ENCODE measurements at places on chromosomes 2 and 18.
A peak's percentile ranks its signal among the peaks of the same experiment; 100 is the strongest.

- DNase-seq = peak; percentile 61
Observed at GRCh38 chr2:45191146-45191863, 182.1 kb upstream of the SIX2 start.

DNA sequence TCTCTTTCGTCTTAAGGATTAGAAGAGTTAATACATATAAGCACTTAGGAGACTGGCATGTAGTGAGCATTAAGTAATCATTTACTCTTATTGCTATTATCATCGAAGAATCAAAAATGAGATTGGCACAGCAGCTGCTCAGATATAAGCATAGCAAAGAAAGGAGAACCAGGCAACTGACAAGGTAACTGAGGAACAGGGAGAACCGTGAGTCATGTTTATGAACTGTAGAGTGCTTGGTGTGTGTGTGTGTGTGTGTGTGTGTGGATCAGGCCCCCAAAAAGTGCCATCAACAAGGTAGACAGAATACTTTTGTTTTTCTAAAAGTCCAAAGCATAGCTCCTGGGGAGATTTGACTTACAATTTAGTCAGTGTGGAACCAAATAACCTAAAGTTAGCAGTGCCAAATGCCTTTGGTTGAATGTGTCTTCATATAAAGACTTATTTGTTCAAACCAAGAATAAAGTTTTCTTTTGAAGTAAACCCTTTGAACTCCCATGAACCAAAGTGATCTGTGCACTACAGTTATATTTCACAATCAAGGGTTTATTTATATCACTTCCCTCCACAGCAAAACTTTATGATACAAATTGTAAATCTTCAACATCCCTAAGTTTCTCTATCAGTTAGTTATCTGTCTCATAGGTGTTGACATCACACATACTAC lies 660.6 kb downstream of the NYAP2 start:
- no peak for DNase-seq

DNA sequence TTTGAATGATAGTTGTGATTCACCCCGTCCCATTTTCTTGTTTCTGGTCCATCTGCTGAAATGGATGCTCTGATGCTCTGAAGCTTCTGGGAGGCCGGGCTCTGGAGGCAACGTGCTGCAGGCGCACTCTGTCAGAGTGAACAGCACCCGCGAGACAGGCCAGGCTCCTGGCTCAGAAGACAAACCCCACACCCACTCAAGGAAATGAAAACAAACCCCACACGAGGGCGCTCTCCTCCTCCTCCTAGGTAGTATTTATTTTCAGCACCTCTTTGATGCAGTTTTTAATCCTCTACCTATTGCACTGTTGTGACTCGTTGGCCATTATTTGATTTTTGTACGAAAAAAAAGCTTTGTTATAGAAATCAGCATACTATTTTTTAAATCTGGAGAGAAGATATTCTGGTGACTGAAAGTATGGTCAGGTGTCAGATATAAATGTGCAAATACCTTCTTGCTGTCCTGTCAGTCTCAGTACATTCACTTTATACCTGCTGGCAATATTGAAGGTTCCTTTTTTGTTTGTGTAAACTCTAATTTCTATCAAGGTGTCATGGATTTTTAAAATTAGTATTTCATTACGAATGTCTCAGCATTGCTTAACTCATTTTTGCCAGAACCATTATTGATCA lies 10.3 kb upstream of the CHST10 start:
- DNase-seq = no peak

GRCh38 chr2:50611351-50611871 lies 420.5 kb downstream of the NRXN1 start:
- no peak for DNase-seq

DNA sequence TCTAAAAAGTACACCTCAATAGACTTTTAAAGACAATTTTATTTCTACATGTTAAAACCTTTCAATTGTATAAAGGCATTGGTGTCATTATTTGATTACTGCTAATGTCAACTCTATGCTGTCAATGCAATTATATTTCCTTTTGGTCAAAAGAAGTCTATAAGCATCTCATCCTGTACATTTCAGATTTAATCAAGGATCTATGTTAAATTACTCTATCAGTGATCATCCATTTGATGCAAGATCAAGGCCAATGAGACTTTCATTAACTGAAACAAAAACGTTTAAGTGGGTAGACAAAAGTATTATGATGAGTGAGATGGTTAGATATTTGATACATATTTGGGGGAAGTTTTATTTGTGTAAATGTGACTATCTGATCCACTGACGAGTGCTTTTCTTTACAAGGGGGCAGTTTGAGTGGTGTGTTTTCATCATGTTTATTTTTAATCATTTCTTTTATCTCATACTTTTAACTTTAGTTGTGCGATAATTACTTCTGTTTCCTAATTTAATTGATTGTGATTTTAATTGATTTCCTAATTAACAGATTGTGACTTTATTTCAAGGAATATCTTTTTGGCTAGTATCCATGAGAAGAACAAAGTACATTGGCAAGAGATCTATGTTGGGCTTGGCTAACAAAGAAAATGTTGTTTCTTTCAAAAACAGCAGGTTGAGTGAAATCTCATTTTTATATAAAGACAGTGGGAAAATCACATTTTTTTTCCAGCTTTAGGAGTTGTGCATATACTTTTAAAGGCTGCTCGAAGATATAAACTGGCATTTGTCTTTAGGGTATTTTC lies 1.1 kb downstream of the ARHGAP28 start:
- DNase-seq = no peak

DNA sequence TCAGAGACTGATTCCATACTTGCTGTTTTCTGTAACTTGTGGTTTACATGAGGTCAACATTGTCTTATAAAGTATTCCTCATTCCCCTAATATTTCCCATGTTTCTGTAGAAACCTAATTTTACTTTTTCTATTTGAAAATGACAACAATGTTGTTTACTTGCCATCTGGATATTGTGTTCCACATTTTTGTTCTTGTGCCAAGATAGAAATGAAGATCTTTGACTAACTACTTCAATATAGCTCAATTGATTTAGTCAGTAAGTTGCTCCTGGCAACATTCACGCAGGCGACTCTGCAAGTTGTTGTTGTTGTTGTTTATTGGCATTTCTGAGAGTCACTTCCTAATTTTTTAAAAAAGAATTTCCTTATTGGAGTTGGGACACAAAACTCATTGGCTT lies 69.5 kb downstream of the CAVIN2 start:
- DNase-seq = no peak

- DNase-seq = no peak
Observed at GRCh38 chr2:10753156-10753555, 31.7 kb downstream of the ATP6V1C2 start.

DNA sequence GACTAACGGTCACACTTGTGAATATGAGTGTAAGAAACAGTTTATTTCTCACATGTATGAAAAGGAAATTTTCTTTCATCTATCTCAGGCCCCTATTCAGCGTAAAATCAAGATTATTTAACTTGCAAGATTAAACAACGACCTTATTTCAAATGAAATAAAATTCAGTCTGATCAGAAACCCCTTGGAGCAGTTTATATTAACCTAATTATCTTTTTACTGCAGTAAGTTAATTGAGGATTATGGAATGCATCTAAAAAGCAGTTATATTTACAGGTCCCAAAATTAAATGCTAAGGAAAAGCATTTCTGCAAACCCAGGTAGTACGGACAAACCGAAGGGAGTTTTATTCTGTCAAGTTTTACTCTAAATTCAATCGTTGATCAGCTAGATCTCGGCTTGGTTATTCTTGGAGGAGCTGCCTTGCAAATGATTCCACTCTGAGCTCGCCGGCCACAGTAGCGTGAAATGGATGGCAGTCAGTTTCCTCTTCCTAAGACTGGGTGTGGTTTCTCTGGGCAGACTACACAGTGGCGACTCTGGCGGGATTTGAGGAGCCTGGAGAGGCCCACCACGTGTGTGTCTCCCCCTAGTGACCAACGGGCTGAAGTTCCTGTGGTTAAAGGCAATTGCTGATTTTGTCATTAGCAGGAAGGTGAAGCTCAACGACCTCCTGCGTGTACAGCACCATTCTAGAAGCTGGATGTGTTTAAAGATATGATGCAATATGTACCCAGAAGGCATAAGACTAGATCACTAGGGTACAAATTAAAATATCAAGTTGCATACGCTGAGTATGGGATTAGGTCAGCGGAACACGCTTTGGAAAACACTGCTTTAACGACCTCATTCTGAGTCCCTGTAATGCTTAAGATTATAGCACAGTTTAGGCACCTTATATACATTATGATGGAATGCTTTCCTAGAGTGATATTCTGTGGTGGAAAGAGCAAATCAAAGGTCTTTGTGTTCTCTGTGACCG lies 36.4 kb downstream of the PRKRA start:
- DNase-seq = peak; percentile 88

- DNase-seq = no peak
Observed at GRCh38 chr18:67183398-67183797, 333.1 kb downstream of the DSEL start.

- no peak for DNase-seq
Observed at GRCh38 chr18:1361936-1362335, 457.3 kb downstream of the ADCYAP1 start.

DNA sequence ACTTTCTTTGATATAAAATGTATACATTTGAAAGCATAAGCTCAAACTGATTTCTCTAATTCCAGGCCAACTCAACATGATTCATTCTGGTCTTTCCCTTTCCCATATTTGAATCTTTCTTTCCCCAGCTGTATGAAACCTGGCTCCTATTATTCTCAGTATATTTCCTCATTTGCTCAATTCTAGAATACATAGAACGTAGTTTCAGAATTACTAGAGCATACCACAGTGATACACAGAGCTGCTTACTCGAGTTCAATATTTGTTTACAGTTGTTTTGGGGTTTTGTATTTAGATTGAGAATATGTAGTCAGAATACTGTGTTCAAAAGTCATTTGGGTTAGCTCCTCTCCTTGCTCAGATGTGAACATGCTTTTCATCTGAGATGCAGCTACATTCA lies 43.0 kb downstream of the TNFRSF11A start:
- no peak for DNase-seq

GRCh38 chr2:16763493-16763899 lies 97.9 kb upstream of the CYRIA start:
- DNase-seq = no peak

DNA sequence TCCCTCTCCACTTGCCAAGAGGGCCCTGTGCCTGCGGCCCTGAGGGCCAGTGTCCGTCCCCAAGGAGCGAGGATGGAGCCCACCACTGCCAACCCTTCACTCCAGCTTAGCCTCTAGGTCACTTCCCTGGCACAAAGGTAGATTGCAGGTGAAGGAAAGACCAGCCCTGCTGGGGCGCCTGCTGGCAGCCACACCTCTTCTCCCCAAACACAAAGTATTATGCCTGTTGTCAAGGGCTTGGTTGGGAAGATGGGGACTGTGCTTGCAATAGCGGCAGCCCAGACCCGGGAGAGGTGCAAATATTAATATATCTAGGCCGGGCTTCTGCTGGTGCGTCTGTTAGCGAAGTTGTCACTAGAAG lies 7.7 kb downstream of the KCNF1 start:
- DNase-seq = no peak

DNA sequence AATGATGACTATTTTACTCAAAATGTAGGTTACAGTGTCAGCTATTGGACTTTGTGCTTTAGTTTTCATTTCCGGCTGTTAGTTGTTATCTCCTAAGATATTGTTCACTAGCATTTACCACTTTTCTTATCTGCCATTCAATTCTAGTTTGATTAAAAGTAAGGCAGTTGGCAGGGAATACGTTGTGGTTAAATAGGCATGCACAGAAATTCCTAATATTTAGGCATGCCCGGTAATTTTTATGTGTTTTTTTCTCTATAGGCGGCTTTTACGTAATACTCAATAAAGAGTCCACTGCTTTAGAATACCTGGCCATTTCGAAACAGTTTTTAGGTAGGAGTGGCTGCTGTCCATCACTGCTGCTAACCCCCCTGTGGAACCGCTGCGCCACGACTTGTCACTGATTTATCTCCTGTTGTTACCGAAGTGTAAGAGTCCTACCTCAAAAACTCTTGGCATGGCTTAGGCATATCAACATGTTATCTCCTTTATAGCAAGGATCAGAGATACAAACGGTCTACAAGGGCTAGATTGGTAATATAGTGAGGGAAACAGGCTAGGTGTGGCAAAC lies 39.5 kb downstream of the BABAM2 start:
- DNase-seq = no peak

DNA sequence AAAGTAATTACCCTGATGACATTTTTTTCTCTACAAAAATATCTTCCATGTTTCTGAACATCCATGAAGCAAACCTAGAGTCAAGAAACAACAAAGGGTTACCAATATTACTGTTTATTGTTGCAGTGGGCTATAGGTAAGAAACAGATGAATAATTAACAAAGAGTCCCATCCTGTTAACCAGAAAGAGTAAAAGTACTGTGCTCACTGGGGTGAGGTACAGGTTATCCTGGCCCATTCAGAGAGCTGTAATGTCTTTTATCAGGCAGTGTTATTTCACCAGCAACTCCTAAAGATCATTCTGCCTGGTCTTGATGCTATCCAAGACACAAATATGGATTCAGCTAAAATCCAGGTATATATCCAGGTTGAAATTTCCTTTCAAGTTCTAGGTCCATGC lies 754.9 kb downstream of the SATB2 start:
- DNase-seq = no peak
